Aorta (tissue), 5 donors: ENCODE measurements at places on chromosomes 1 and 21. TPM values are rescaled to one million over a fixed set of nuclear protein-coding genes. Genes with fewer than 3 reads are reported as not detected.

DNA sequence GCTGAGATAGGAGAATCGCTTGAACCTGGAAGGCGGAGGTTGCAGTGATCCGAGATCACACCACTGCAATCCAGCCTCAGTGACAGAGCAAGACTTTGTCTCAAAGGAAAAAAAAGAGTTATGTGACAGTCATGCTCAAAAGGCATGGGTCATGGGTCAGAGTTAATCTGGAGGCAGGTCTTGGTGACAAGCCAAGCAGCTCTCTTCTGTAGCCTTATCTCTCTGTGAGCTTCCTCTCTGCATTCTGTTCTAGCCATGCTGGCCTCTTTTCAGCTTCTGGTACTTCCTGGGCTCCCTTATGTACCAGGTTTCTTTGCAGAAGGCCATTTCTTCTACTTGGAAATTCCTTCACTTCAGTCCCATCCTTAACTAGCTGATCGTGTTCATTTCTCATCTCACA lies 63.6 kb downstream of the NGF start:
- DNase-seq = no peak

- DNase-seq = no peak
These were observed 16.6 kb downstream of the IPO9 start for GRCh38 chr1:201845331-201846083.

- DNase-seq = no peak
These were observed 48.2 kb downstream of the IL12RB2 start for GRCh38 chr1:67355745-67356424.

DNA sequence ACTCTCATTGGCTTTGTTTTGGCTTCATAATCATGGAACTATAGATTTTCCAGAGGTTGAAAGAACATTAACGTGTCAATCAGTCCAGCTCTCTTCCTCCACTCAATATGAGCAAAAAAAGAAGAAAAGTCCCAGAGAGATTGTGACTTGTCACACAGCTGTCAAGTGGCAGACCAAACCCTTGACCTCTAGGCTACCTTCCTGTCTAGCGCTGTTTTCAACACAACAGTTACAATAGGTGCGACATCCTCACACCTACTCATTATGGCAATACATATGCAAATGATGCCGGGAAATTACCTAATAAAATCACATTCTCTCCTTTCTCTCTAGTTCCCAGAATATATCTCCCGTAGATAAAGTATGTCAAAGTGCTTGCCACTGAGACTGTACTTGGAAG lies 1.1 kb downstream of the WARS2 start:
- no peak for DNase-seq

Gene HJV
- not detected for polyA plus RNA-seq

Gene SUSD4
- 0.63 TPM for polyA plus RNA-seq

DNA sequence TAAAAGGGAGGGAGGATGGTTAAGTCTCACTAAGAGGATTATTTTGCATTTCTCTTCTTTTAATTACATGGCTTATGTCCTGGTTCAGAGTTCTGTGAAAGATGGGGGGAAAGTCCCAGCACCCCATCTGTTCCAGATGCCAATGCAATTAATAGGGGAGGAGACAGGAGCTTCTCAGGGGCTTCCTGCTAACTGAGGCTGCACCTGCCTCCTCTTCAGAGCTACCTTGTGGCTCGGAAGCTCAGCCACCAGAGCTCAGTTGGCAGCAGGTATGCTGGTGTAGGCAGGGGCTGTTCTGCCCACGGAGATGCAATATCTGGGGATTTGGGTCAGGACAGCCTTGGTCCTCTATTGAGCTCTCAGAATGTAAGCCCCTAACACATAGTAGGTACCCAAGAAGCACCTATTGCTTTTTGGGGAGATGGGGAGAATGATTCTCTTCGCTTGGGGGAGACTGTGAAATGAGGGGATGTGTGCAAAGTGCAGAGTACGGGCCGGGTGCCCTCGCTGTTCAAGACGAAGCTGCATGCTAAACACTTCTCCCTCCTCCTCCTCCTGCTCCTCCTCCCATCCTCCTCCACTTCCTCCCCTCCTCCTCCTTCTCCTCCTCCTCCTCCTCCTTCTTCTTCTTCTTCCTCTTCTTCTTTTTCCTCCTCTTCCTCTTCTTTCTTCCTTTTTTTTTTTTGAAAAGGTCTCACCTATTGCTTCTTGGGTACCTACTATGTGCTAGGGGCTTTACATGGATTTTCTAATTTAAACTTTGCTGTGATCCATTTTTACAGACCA lies 279.0 kb downstream of the PTPRU start:
- DNase-seq = no peak

DNA sequence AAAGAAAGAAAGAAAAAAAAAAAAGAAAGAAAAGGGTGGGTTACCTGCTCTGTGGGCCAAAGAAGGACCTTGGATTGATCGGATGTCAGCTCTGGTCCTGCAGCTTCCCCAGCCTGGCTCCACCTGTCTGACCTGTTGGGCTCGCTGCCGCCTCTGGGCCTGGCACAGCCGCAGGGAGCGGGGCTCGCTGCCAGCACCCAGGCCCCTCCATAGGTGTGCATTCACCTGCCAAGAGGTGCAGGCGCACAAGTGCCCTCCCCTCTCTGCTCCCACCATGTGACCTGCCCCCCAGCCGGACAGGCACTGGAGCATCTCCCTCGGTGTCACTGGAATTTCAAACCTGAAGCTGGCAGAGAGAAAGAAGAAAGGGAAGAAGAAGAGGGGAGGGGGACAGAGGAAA lies 33.1 kb upstream of the GPR157 start:
- DNase-seq = no peak

Gene ZNF496
- 17.9 TPM for polyA plus RNA-seq

GRCh38 chr21:16837321-16837720 lies 675.5 kb upstream of the CXADR start:
- DNase-seq = no peak

GRCh38 chr1:188763541-188763940 lies 1714.1 kb downstream of the BRINP3 start:
- DNase-seq = no peak

Gene TAS1R1
- 1.3 TPM for polyA plus RNA-seq

Gene CFHR3
- not detected for polyA plus RNA-seq

- no peak for DNase-seq
These were observed 59.6 kb upstream of the PRDX6 start for GRCh38 chr1:173417563-173417962.

Gene IL20
- not detected for polyA plus RNA-seq

Gene LCE3D
- polyA plus RNA-seq = not detected

Gene PDPN
- polyA plus RNA-seq = 0.43 TPM

GRCh38 chr1:24850328-24850920 lies 79.7 kb downstream of the RUNX3 start:
- no peak for DNase-seq

DNA sequence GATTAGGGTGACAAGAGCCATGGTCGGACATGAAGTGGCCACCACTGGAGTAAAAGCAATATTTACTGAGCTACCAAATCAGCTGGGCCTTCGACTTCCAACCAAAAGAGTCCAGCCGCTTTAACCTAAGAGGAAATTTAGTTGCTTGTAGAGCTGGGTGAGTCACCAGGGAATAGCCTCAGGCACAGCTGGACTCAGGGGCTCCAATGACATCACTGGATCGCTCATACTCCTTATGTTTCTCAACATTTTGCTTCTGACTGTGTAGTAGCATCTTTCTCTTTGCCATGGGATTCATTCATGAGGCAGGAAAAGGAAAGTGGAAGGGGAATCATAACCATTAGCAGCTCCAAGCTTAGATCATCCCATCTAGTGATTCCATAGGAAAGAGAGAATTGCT lies 664.4 kb downstream of the MATN1 start:
- DNase-seq = no peak

- DNase-seq = no peak
These were observed 14.1 kb upstream of the TMEM240 start for GRCh38 chr1:1554550-1554925.

DNA sequence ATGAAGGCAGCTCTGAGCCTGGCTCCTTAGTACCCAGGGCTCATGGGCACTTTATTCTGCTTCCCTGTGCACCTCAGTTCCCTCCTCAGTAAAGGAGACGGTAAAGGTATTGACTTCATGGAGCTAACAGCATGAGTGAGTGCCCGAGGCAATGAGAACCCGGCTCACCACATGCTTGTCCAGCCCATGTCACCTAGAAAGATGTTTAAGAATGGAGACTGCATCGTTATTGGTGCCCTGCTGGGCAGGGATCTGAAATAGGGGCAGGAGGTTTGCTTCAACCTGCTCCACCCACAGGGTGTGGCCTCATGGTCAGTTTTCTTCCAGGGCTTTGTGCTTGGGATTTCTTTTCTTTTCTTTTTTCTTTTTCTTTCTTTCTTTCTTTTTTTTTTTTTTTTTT lies 7.0 kb upstream of the KCNE1 start:
- DNase-seq = no peak

- DNase-seq = peak; percentile 82
These were observed 1.4 kb downstream of the UCK2 start for GRCh38 chr1:165828669-165829329.

DNA sequence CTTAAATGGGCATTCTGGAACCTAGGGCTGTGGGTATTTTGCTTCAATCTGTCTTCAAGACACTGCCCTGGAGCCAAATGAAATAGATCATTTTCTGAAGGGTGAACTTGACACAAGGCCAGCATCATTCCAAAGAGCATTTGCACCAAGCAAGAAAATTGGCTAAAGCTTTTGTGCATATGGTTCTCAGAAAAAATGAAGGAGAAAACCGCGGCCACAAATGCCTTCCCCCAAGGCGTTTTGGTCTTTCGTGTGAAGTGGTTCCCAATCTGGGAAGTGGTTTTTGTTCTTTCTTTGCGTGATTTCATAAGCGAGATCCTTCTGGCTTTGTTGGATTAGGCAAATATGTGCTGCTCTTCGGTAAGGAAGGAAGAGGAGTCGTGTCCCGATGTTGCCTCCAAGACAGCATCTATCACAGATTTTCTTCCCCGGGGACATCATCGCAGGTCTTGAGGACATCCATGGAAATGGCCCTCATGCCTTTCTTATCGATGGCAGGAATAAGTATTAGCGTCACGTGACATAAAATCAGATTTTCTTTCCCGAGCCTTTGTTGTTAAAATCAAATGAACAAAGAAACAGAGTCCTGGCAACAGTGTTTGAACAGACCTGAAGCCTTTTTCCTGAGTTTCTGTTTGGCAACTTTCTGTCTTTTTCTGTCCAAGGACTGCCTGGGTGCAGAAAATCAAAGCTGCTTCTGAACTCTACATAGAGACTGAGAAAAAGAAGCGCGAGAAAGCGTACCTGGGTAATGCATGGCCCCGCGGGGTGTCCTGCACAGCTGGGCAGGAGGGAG lies 31.0 kb downstream of the ATP5PO start:
- peak; percentile 14 for DNase-seq

- no peak for DNase-seq
These were observed 113.5 kb downstream of the GDAP2 start for GRCh38 chr1:117815926-117816325.

Gene CD101
- polyA plus RNA-seq = not detected

GRCh38 chr1:150161747-150162581 lies 12.2 kb downstream of the PLEKHO1 start:
- no peak for DNase-seq

Gene ERG
- polyA plus RNA-seq = 59.6 TPM

Gene SPRR2A
- 6.0 TPM for polyA plus RNA-seq

- DNase-seq = no peak
These were observed 34.9 kb downstream of the ETS2 start for GRCh38 chr21:38840456-38841300.

- no peak for DNase-seq
These were observed 395.6 kb downstream of the NPHP4 start for GRCh38 chr1:5596651-5597050.

DNA sequence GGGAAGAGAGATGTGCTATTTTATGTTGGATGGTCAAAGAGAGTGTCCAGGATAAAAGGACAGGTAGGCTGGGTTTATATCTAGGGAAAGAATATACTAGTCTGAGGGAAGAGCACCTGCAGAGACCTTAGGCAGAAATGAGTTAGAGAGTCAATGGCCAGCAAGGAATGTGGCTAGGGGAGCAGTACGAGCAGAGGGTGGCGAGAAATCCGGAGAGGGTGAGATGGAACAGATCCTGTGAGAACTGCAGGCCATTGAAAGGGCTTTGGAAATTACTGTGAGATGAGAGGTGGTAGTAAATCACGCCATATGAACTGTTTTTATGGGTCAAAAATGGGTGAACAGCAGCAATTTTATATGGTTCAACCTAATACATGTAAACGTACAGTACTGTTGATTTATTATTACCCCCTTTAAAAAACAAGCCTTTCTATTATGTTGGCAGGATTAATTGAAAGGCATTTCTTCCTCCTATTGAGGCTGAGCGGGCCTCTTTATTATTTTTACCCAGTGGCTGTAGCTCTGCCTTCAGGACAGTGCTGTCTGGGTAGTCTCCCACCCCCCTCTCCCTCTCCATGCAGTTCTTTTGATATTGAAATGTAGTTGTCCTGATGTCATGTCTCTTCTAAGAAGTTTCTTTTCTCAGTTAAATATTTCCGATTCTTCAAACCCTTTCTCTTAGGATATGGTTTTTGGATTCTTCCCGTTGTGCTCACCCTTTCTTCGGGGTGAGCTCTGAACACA lies 75.2 kb upstream of the CD1D start:
- DNase-seq = no peak
